CMK (cell line): ENCODE measurements at places on chromosomes 7 and 10.

GRCh38 chr10:121154846-121155245 is 303.7 kb downstream of the WDR11 start:
- DNase-seq = no peak

GRCh38 chr10:31623466-31623865 is 304.4 kb downstream of the ZEB1 start:
- DNase-seq = no peak

GRCh38 chr7:96182424-96183158 is 139.3 kb downstream of the SLC25A13 start:
- no peak for DNase-seq

DNA sequence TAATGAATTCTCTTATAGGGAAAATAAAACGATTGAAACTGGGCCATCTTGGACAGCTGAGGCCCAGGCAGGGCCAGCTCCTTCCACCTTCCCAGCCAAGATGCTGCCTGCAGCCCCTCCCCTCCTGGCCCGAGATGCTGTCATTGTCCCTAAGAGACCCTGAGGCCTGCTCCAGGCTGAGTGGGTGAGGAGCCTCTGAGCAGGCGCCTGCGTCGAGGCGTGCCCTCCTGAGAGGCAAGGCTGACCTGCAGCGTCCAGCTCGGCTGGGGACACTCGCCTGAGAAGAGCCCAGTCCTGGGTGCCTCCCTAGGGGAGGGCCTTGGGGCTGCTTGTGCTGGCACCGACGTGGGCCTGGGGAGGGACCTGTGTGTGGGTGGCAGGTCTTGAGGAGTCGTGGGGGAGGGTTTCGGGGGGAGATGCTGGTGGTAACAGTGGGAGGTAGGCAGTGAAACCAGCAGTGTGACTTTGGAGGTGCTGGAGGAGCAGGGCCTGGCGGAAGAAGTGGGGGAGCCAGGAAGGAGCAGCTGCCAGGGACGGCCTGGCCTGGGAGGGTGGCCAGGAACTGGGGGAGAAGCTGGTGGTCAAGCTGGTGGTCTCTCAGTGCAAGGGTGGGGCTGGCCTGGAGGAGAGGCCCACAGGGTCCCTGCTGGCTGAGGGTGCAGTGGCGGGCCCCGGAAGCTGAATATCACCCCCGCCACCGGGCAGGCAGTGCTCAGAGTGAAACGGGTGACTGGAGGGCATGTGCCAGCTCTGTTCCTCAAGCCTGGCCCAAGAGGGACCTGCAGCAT is 7.9 kb downstream of the GPR146 start:
- no peak for DNase-seq

GRCh38 chr7:77217474-77218185 is 18.0 kb upstream of the FGL2 start:
- DNase-seq = no peak

DNA sequence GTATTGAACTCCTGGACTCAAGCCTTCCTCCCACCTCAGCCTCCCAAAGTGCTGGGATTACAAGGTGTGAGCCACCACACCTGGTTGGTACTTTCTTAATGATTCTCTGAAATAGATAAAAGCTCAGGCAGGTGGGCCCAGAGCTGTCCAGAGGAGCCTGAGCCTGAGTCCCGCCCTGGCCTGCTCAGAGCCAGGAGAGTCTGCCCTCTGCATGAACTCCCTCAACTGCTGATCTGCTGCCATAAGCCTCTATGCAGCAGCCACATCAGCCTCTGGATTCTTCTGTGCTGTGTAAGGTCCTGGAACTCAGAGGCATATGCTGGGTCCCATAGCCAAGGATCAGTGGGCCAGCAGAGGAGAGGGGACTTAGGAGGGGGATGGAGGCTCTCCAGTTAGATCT is 23.1 kb upstream of the DDIT4 start:
- no peak for DNase-seq

DNA sequence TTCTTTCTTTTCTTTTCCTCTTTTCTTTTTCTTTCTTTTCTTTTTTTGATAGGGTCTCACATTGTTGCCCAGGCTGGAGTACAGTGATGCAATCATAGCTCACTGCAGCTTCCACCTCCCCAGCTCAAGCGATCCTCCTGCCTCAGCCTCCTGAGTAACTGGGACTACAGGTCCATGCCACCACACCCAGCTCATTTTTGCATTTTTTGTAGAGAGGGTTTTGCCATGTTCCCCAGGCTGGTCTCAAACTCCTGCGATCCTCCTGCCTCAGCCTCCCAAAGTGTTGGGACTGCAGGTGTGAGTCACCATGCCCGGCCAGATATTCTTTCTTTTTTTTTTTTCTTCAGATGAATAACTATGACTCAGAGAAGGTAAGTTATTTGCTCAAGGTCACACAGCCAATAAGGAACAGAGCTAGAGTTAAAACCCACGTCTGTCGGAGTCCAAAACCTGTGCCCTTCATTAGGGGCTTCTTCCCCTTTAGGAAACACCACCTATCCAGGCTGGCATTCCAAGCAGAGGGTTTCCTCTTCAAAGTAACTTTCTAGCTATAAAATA is 28.1 kb upstream of the DNMBP start:
- DNase-seq = no peak

DNA sequence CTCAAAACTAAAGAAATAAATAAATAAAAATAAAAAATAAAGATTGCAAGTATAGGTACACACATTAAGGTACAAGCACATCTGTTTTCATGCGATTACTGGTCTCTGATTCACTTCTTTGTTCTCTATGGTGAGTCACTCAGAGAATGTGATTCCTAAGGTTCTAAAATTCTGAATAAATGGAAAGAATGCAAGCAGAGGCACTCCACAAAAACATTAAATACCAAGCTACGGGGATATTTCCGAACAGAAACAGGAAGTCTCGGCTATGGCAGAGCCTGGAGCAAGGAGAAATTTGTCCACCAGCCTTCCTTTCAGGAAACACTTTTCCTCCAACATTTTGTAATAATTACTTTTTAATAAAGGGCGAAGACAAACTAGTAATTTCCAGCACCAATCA is 1.4 kb downstream of the VOPP1 start:
- DNase-seq = no peak

GRCh38 chr7:8254215-8254614 is 7.8 kb downstream of the ICA1 start:
- DNase-seq = no peak
